ENCODE measurements at places on chromosomes 5 and 9.

GRCh38 chr5:78362220-78362619, 1.8 kb downstream of the SCAMP1 start:
- no peak for DNase-seq

- DNase-seq: no peak
Measured at GRCh38 chr5:139272471-139273321, 20.8 kb upstream of the MATR3 start.

- DNase-seq: no peak
Measured at GRCh38 chr9:72149231-72149975, at the start of gene GDA. TSS of gene GDA (plus strand) at chr9:72149440. CDS start at chr9:72149560, 120 bp downstream.

DNA sequence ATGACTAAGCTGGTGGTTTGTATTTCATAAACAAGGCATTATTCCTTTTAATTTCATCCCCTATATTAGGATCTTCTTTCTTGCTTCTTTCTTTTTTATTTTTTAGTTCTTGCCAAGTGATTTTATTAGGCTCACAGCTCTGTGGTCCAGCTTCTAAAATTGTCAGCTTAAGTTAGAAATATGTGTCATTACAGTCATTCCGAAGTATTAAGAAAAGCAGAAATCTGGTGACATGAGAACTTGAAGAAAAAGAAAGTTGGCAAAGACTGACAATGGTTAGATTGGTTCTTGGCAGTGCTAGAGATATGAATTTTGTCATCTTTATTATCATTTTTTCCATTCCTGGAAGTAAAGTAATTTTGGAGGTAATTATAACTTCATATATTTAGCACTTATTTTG, 166.5 kb upstream of the PRR16 start:
- DNase-seq: no peak

DNA sequence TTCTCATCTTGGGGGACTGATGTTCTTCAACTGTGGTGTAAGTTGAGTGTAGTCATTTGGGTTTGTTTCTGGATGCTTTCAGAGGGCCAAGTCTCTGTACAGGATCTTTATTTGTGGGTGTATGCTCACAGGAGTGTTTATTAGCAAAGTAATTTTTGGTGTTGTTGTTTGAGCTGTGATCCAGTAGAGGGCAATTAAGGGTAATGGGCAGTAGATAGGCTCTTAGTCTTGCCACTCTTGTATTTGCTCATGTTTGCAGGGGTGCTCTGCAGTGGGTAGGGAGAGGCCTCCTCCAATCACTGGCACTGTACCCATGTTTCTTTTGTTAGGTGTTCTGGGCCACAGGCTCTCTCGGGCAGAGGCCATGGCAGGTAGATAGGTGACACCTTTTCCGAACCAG, 45.9 kb upstream of the ITGA2 start:
- DNase-seq: no peak

DNA sequence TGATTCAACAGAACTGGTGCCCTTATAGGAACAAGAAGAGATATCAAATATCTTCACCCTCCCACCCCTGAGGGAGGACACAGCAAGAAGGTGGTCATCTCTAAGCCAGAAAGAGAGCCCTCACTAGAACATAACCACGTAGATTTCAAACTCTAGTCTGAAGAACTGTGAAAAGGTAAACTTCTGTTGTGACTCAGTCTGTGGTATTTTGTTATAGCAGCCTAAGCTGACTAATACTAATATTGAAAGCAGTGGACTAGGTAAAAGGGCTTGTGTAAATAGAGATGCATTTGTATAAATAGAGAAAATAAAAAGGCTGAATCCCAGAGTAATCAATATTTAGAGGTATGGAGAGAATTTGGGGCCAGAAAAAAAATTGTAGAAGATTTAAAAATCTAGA, 157.6 kb upstream of the CCNH start:
- no peak for DNase-seq

- no peak for DNase-seq
Measured at GRCh38 chr5:14004598-14005394, 60.3 kb upstream of the DNAH5 start.

- no peak for DNase-seq
Measured at GRCh38 chr5:84131372-84131771, 253.3 kb downstream of the EDIL3 start.

GRCh38 chr9:14193328-14193990, 120.5 kb downstream of the NFIB start:
- DNase-seq: no peak

DNA sequence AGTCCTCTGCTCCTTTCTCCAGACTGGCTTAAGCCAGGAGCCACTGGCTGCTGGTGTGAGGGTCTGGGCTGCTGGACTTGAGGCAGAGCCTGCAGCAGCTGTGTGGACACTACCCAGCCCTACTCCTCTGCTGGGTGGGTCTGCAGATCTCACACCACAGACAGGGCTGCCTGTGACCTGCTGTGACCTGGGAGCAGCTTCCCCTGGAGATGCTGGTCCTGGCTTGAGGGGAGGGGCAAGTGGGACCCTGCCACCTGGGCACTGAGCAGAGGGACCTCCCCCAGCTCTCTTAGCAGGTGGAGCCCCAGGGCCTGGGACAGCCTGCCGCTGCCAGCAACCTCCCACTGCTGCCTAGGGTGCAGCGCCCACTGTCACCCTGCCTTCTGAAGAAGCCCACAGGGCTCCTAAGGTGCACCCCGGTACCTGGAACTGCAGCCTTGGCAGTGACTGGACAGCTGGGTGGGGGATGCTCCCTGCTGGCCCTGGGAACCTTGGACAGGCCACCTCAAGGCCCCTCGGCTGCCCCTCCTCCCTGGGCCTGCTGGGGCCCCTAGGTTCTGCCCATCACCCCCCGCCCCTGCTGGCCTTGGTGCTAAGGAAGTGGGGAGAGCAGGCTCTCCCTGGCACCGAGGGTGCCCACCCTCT, 9.1 kb downstream of the CACFD1 start:
- no peak for DNase-seq

- no peak for DNase-seq
Measured at GRCh38 chr5:103120607-103121200, 603 bp downstream of the PPIP5K2 start.

- no peak for DNase-seq
Measured at GRCh38 chr5:151081431-151082281, 822 bp upstream of the TNIP1 start.

- DNase-seq: no peak
Measured at GRCh38 chr9:129121483-129121882, 10.3 kb downstream of the PTPA start.

DNA sequence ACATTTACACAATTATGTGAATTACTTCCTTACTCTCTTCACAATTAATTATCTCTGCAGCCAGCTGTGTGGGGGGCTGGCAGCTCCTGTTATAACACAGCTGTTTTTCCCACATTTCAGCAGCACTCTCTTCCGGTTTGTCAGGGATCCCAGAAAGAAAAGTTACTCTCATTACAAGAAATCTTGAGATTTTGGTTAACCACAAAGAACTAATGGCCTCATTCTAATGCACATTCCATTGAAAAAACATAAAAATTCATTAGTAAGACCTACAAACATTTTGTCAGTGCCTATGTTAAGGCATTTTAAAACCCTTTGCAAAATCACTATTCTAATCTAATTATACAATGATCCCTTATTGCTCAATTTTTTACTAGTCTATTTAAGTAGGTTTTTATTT, 64.1 kb downstream of the PDE4D start:
- no peak for DNase-seq

Data from activated CD4-positive, alpha-beta T cell treated with anti-CD3 and anti-CD28 coated beads, Interleukin-2, amount 50 U/mL, for 4 hours (primary cell).